ENCODE measurements at places on chromosomes 16 and 17.

DNA sequence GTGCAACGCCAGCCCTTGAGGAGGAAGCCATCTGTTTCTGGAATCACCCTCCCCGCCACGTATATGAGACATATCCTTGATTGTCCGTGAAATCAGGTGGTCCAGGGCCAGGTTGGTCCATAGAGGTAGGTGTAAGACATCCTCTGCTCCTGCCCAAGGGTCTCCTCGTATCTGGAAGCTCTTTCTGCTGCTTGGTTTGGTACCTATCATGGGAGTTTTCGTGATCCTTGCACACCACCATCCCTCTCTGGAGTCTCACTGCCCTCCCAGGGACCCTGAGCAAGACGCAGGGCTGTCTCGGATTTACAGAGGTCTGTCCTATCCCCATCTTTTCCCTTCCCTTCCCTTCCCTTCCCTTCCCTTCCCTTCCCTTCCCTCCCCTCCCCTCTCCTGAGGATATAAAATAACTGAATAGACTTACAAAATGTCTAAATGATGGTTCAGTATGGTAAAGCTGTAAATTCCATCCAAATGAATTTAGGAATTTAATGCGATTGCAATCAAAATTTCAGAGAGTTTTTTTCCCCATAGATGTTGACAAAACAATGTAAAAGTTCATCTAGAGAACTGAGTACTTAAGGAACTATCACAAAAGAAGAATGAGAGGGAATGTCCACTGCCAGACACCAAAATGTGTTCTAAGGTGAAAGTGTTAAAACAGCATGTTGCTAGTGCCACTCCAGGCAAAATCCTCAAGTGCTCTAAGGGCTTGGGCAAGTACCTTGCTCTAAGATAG is 2.0 kb upstream of the CCDC42 start:
- DNase-seq = no peak

- no peak for DNase-seq
Measured at GRCh38 chr16:72644911-72645310, 403.0 kb downstream of the ZFHX3 start.

DNA sequence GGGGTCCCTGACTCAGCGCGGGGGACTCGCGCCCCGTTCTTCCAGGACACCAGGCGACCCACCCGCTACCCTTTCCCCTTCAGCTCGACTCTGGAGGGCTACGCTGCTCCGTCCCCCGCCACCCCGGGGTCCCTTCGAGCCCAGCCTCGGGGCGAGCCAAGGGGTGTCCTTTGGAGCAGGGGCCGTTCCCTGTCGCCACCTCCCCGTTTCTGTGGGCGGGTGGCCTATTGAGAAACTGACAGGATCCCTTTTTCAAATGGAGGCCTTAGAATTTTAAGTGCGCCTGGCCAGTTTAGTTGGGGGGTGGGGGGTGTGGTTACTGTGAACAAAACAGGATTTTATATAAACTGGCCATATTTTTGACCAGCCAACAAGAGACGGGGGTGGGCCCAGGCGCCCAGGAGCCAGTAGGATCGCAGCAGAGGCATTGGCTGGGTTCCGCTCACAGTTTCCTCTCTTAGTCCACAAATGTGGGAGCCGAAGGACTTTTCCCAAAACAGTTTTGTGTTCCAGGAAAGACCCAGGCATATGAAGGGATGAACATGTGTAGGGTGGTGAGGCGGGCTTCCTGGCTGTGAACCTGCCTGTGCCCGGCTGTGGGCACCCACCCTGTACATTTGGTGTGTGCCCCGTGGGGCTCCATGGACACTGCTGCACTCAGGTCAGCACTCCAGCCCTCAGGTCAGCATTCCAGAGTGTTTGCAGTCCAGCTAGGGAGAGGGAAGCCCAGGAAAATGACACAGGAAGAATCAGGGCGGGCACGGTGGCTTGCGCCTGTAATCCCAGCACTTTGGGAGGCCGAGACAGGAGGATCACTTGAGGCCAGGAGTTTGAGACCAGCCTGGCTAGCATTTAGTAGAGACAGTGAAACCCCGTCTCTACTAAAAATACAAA is 722 bp upstream of the TIMP2 start:
- DNase-seq = peak; percentile 76

- DNase-seq = no peak
Measured at GRCh38 chr17:8855477-8856204, 11.8 kb downstream of the PIK3R6 start.

GRCh38 chr17:49132317-49132698 is 261 bp upstream of the B4GALNT2 start:
- no peak for DNase-seq

GRCh38 chr16:57372372-57373116 is at the start of gene CX3CL1:
Gene CX3CL1 (plus strand): TSS chr16:57372490. CDS start chr16:57372569, 79 bp downstream.
- no peak for DNase-seq

GRCh38 chr16:245105-245504 is 10.5 kb downstream of the FAM234A start:
- DNase-seq = no peak

DNA sequence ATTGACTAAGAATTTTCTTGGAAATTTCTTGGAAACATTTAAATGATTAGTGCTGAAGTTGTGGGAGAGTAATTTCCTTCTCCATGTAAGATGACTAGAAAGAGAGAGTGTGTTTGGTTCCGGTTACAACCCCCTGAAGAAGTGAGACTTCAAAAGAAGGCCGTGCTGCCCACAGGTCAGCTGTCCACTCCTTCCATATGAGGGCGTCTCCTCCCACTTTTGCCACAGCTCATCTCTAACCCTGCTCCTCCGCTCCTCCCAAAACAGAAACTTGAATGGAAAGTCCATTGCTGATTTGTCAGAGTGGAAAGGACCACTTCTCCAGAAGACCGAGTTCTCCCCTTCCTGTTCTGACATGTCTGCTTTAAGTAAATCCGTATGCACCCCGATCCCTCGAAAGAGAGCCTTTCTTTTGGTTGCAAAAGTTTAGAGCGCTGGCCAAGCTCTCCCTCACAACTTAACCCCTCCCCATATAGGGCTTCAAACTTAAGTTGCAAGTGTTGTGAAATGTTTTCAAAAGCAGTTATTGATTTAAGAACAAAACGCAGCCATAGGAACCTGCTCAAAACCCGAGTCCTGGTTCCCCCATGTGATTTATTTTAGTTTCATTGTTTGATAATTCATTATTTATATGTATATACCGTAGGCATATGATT is 129.5 kb downstream of the SOCS1 start:
- no peak for DNase-seq

DNA sequence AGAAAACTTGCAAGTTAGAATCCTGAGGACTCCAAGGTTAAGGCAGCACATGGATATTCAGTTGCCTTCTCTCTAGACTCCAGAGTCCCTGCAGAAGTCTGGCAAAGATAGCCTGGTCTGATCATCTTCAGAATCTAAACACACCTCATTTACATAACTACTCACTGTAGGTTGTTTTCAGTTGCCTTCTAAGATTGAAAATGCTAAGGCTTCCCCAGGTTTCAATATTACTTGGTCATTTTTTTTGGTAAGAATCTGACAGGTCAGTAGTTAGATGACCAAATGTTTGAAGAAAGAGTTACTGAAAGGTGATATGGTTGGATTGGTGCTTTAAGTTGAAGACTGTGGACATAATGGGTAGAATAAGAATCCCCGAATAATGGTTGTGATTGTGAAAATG is 205.4 kb upstream of the KCNJ16 start:
- no peak for DNase-seq

- DNase-seq = peak; percentile 73
Measured at GRCh38 chr17:77404812-77405581, 264.2 kb downstream of the SEC14L1 start.

DNA sequence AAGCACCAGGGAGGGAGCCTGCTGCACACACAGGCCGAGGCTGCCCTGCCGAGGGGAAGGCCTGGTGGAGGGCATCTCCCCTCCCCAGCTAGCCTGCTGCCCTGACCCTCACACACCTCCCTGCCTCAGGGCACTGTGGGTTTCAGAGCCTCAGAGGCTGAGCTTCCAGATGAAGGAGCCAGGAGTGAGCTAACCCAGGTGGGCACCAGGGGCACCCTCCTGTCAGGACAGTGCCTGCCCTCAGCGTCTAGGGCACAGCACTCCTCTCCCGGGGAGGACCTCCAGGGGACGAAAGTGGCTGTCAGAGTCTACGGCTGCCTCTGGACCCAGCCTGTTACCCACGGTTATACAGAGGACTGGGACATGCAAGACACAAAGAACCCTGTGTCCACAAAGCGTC is 22.8 kb upstream of the DLX4 start:
- DNase-seq = no peak

GRCh38 chr16:49282690-49283375 is 1.2 kb upstream of the CBLN1 start:
- no peak for DNase-seq

GRCh38 chr16:81210807-81211206 is 27.7 kb upstream of the BCO1 start:
- no peak for DNase-seq

- DNase-seq = no peak
Measured at GRCh38 chr17:76695059-76695831, 15.5 kb downstream of the MXRA7 start.

DNA sequence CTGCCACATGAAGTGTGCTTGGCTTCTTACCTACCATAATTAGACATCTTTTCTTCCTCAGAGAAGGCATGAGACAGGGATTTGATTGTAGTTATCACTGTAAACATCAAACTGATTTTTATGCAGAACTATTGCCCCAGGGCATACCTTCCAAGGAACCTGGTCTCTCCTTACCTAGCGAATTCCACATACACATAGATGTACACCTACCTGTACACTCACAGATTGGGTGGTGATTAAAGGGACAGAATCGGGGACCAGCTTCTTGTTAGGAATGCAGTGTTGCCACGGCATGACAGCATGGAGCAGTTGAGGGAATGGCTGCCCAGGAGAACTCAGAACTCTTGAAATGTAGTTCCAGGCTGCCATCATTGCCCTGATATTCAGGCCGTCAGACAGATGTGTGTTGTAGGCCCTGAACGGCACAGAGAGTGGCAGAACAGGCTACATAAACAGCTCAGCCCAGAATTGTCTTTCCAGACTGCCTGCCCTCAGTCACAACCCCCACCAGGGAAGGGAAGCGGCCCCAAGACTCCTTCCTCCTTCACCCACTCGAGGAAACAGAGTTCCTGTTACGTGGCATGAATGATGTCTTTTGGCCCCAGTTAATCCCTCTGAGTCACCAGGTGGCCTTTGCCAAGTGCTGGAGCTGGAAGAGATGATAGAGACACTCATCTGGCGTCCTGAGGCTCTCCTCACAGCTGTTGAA is 17.8 kb upstream of the NAGLU start:
- peak; percentile 96 for DNase-seq

DNA sequence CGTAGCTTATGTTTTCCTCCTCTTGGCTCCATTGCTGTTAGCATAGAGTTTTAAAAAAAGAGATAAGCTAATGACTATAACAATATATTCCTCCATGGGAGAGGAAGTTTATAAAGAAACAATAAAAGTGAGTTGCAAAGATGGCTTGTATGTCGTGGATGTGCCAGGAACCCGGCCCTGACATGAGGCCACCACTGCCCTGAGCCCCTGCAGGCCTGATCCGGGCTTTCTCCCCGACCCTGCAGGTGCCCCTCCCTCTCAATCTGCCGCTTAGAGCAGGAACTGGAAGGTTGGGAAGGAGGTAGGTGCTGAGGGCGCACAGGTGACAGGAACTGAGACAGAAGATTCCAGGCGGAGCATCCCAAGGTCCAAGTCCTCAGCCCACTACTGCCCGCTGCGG is 11.7 kb downstream of the PAM16 start:
- no peak for DNase-seq

- DNase-seq = peak; percentile 74
Measured at GRCh38 chr17:50872710-50873424, 6.7 kb upstream of the TOB1 start.

GRCh38 chr17:48601539-48602425 is 3.0 kb downstream of the HOXB6 start:
- DNase-seq = no peak

All from GM04504 (cell line).